ENCODE measurements at places on chromosomes 16 and 17.

GRCh38 chr16:12637002-12637401, 166.7 kb downstream of the CPPED1 start:
- DNase-seq = no peak

GRCh38 chr17:81332914-81333528, 37.9 kb upstream of the SLC38A10 start:
- no peak for DNase-seq

GRCh38 chr17:31388770-31389656, 2.5 kb upstream of the RAB11FIP4 start:
- DNase-seq = peak; percentile 47

GRCh38 chr17:4818276-4818675, 11.3 kb downstream of the PLD2 start:
- DNase-seq = no peak

DNA sequence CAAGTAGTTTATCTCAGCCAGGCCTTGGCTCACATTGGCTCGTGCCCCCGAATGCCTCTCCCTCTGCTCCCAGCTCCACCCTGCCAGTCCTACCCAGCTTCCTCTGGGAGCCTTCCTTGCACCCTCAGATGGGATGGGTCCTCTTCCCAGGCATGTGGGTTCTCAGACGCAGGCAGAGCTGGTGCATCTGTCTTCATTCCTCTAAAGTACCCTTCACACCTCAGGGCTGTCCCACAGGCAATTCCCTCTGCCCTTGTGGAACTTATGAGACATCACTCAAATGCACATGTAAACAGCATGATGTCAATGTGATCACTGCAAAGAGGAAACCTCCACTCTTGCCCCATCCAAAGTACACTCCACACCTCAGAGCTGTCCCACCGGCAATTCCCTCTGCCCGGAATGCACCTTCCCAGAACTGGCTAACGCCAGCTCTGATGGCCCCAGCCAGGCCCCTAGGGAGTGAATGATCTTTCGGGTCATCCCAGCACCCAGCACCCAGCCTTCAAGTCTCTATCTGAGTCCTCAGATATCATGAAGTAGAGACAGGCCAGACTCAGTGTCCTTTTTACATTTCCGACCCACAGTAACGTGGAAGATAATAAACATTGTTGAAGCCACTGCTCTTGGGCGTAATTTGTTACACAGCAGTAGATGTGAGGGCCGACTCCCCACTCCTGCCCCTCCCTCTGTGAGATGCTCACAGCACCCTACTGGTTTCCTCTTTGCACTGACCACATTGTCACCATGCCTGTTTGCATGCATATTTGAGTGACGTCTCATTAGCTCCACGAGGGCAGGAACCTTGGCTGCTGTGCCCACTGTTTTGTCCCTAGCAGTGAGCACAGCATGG, 85.4 kb downstream of the N4BP1 start:
- no peak for DNase-seq

- no peak for DNase-seq
These were observed 535.2 kb downstream of the RBFOX1 start for GRCh38 chr16:7867831-7868230.

GRCh38 chr16:337975-338575, 14.4 kb downstream of the AXIN1 start:
- no peak for DNase-seq

DNA sequence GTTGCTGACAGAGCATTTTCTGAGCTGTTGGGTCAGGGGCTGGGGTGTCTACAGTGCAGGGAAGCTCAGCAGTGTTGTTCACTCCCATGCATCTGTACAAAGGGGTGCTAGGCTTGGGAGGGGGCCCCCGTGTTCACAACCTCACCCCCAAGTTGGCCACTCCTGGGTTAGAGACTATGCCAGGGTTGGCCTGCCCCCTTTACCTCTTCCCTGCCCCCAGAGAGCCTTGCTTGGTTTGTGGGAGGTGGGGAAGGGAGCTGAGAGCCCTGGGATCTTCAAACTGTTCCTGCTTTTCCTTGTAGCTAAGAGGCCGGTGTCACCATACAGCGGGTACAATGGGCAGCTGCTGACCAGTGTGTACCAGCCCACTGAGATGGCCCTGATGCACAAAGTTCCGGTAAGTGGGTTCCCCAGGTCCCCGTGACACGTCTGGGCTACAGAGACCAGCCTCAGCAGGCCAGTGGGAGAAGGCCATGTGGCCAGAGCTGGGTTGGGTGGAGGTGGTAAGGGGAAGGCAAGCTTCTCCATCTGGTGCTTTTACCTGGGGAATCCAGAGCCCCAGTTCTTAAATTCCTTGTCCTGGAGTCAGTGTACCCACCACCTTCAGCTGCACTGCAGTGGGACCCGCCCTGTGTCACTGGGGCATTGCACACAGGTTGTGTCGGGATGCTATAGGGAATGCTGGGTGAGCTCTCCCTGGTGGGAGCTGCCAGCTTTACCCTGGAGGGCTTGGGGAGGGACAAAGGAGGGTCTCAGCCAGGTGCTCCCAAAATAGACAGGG, 11.8 kb downstream of the GPRC5C start:
- no peak for DNase-seq

DNA sequence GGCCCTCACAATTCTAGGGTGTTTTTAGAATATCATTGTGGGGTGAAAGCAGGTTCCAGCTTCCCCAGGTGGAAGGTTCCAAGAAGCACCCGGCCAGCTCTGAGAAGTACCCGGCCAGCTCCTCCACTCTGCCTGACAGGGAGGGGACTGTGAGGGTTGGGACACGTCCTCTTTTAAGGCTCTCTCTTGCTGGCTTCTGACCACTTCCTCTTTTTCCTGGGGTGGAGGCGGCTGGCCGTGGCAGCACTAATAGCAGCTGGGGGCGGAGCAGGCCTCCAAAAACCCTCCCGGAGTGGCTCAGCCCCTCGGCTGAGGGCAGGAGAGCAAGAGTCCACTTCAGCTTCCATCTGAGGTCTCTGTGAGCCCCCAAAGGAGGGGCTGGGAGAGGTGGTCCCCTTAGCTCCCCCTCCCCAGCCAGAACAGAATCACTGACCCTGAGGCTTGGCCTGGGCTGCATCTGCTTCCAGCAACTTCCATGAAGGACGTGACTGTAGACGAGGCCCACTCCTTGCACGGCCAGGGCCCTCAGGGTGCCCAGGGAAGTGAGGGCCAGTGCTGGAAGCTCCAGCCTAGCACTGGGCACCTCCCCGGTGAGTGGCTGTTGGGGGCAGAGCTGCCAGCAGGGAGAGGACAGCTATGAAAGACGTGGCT, 26.7 kb upstream of the PLCG2 start:
- no peak for DNase-seq

GRCh38 chr16:85179344-85180046, 67.2 kb upstream of the CIBAR2 start:
- DNase-seq = no peak

DNA sequence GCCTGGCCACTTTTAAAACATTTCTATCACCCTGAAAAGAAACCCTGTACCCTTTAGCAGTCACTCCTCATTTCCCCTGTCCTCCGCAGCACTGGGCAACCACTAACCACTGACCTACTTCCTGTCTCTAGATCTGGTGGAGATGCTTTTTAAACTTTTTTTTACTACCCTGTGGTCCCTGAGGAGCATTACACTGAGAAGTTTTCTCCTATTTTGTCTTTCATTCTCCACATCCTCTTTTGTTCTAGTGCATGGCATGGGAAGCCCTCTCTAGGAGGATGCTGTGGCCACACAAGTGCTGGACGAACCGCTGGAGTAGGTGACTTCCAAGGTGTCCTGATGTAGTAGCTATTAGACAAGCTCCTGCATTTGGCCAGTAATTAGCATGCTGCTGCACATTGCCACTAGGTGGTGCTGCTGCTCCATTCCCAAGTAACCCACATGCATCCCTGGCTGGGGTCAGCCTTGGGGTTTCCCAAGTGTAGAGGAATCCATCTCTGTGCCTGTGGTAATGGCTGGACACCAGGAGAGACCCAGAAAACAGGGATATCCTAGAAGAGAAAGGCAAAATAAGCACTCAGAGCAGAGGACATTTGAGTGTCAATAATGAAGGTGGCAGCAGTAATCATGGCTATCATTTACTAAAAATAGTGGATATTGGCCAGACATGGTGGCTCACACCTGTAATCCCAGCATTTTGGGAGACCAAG, 143.8 kb upstream of the CRHR1 start:
- DNase-seq = peak; percentile 80
